ENCODE measurements at places on chromosomes 13 and 19.

DNA sequence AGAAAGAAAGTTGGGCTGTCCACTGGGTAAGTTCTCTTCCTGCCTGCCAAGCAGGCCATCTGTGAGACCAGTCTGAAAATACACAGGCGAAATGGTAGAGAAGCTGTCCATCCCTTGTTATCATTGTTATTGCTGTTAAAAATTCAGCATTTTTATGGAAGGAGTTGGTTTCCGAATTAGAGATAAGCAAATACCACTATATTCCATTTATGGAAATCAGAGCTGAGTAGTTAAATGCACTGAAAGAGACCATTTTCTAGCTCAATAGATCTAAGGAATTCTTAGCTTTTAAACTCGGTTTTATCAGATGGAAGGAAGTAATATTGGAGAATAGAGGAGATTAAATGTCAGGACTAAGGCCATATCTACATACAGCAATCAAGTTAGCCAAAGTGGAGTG is 40.7 kb downstream of the MZT1 start:
- no peak for DNase-seq

DNA sequence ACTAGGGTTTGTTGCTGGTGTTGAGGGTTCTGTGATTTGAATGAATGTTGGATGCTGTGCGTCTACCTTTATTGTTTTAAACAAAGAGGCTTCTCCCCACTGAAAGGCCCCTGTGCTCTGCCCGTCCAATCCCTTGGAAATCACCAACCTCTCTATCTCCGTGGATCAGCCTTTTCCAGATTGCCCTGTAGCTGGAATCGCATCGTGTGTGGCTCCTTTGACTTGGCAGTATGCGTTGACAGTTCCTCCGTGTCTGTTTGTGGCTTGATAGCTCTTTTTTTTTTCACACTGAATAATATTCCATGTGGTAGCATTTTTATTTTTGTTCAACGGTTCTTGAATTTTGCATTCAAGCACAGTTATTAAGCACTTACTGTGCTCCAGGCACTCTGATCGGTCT is 23.2 kb downstream of the UBXN6 start:
- no peak for DNase-seq

DNA sequence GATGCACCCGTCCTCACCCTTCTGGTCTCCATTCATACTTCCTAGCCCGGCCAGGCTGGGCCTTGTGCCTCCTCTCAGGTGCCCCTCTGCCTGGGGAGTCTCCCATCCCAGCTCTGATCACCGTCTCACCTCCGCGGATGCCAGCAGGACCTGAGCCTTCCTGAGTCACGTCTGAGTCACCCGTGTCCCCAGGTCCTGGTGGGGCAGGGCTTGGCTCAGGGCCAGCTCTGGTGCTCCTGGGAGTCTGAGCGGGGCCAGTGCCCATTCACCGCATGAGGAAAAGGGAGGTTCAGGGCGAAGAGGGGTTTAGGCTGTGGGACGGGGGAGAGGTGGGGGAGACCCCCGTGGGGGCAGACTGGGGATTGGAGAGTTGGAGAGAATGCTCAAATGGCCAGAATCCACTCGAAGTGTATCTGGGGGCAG is 593 bp downstream of the ATP8B3 start:
- DNase-seq, result no peak

- DNase-seq, result no peak
Measured at GRCh38 chr19:42207767-42208271, 9.7 kb downstream of the DEDD2 start.

- no peak for DNase-seq
Measured at GRCh38 chr13:48476215-48476614, 56.7 kb downstream of the RCBTB2 start.

DNA sequence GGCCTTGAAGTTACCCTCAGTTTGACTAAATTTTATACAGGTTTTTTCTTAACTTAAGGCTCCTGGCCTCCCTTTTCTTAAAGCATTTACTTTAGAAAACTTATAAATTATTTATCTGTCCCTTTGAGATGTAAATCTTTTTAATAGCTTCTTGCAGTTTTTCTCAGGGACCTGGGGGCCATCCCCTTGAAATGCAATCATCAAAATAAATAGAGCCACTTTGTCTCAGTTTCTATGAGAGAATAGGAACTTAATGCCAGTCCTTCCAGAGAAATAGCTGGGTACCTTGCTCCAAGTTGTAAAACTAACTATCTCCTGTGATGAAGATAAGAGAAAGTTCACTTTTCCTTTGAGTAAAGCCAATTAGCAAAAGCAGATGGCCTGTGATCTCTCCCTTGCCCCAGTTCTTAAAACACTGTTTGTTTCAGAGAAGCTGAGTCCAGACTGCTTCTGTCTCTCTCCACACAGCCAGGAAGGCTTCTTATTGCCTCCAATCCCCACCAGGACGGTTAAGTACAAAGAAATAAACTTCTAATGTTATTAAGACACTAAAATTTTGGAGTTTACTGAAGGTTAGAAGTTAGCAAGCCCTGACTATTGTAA is 913.1 kb downstream of the OLFM4 start:
- no peak for DNase-seq

DNA sequence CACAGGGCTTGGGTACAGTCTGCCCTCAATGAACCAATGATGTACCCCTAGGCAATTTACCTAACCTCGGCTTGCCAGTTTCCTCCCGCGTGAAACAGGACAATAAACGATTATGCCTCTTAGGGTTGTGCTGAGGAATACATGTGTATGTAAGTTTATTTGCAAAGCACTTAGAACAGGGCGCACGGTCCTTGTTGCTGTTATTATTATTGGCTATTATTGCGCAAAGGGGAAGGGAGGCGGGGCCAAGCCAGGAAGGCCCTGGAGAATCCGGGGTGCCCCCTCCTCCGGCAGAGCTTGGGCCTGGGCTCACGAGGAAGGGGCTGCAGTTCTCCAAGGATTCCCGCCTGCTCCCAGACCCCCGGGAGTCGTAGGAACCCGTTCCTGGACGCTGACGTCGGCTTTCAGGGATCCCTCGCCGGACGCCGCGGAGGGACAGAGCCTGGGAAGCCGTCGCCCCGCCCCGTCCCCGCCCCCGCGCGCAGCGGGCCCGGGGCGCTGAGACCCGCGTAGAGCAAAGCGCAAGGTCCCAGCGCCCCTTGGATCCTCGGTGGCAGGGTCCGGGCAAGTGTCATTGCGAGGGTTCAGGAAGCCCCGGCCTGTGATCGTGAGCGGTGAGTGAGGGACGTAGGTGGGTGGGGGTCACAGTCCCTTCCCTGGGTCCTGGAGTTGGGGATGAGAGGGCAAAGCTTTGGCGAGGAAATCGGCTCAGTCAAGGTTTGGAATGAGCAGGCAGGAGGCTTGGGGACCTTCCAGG is at the start of gene TMEM91:
Gene TMEM91 (plus strand): TSS at position 293 of the 757 bp plus-strand sequence. CDS start 1,777 bp downstream, outside the sequence.
- no peak for DNase-seq

- DNase-seq, result no peak
Measured at GRCh38 chr13:49410477-49410876, 33.4 kb downstream of the CAB39L start.

DNA sequence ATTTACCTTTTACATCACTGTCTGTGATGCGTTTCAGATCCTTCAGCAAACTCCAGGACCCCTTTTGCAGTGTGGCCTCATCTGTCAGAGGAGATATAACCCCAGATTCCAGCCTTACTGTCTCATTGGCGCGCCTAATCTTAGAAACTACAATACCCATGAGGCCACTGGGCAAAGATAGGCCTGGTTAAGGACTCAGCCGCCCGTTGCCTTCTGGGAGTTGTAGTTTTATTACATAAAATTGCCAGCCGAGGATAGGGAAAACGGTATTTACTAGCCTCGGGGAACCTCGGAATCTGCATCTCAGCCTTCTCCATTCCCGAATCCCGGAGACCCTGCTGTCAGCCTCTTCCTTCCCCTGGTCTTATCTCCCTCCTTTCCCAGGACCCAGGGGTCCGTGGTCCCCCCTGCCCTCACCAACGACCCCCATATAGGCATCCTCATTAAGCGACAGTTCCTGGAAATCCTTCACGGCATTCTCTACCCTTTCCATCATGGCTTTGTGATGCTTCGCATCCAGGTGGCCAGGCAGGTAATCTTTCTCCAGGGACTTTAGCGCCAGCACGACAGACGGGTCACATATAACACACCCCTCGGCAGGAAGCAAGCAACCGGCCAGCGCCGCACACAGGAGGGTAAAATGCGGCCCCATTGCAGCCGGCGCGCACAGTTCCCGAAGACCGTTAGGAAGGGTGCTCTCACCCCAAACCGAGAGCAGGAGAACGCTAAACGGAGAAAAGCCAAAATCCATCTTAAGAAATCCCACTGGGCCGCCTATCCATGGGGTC is 1.3 kb downstream of the IZUMO1 start:
- no peak for DNase-seq

GRCh38 chr13:46160471-46161066 is 21.4 kb downstream of the LCP1 start:
- DNase-seq, result peak; percentile 17

DNA sequence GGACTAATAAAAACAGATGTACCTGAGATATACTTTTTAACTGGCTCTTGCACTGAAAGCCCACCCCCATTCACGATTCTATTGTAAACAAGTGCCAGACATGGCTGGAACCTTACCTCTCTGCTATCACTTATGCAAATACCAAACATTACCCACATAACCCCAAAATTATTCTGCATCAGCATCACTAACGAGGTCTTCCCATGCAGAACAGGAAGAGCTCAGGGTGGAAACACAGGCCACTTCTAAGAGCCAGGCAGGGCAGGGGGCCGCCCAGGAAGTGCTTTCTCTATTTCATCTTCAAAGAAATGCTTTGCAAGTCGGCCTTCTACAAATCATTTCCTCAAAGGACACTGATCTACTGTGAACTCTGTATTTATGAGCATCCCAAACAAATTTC is 7.3 kb downstream of the IRS2 start:
- no peak for DNase-seq

DNA sequence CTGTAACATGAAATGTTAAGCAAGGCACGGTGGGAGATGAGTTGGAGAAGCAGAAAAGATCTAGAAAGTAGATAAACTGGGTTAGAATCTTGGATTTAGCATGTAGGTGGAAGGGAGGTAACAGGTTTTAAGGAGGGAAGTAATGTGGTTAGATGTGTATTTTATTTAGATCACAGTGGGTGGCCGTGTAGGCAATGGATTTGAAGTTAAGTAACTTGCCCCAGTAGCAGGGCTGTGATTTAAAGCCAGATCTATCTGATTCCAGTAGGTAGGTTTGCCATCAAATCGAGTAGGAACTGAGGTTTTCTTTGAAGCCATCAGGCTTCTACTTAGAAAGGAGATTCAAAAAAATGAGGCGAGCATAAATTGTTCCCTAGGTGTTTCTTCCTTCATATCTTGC is 50.6 kb upstream of the IL17D start:
- no peak for DNase-seq

DNA sequence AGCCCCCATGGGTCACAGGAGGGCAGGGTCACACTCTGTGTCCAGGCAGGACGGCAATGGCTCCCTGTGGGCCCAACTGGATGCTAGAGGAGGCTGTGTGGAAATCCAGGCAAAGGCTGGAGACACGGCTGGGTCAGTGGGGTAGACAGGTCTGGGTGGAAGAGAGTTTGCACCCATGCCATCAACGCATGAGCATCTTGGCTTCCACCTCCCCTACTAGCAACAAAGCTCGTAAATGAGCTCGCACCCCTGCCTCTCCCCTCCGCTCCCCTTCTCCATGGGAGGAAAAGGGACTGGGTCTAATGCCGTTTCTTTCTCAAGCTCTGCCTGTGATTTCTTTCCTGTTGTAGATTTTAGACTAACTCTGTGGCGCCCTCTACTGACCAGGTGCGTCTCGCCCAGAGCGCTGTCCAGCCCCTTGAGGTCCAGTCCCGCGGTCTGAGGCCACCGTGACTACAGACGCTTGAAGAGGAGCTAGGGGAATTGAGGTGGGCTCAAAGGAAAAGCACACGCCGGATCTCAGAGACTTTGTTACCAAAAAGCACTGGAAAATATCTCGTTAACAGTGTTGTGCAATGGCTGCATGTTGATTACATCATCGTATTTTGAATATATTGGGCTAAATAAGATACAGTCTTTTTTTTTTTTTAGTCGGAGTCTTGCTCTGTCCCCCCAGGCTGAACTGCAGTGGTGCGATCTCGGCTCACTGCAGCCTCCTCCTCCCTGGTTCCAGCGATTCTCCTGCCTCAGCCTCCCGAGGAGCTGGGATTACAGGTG is 50.7 kb upstream of the USP29 start:
- DNase-seq, result no peak

GRCh38 chr19:55253842-55254624 is 4.8 kb downstream of the PPP6R1 start:
- DNase-seq, result peak; percentile 14

DNA sequence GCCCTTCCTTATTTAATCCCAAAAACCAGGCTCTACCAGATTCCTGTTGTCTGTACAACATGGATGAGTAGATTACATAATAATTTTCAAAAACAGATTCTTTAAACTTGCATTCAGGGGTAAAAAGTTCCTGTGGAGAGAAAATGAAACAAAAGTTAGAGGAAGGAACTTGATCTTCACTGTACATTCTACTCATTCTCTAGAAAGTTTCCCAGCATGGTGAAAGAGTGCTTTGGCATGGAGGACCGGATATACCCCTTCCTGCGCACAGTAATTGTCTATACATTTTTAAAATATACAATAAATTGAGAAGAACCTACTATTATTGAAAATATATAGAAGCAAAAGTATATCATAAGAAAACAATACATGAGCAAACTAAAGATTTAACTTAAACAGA is 274.2 kb downstream of the ITGBL1 start:
- DNase-seq, result no peak

GRCh38 chr19:28485292-28485691 is 727.7 kb downstream of the UQCRFS1 start:
- no peak for DNase-seq

GRCh38 chr13:110590577-110590976 is 24.8 kb upstream of the NAXD start:
- DNase-seq, result no peak

DNA sequence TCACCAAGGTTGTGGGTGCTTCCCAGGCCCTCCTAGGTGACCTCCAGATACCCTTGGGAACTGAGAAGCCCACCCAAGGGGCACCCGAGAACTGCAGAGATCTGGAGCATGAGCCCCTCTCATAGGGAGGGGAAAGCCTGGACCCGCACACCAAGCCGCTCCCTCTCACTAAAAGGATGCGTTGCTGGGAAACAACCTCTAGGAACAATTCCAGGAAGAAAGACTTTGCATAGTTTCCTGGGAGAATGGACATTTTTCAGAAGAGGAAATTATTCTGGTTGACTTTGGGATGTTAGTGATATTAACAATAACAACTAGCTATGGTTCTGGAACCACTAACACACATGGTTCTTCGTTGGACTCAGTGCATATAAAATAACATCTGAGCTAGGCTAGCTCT is 64.6 kb downstream of the SLC7A1 start:
- DNase-seq, result no peak

GRCh38 chr13:24539500-24540165 is 27.1 kb upstream of the PARP4 start:
- no peak for DNase-seq

Measured in NCI-H2107 (cell line).